ENCODE measurements at places on chromosomes 7 and 10. TPM values are rescaled to one million over a fixed set of nuclear protein-coding genes. Genes with fewer than 3 reads are reported as not detected.

DNA sequence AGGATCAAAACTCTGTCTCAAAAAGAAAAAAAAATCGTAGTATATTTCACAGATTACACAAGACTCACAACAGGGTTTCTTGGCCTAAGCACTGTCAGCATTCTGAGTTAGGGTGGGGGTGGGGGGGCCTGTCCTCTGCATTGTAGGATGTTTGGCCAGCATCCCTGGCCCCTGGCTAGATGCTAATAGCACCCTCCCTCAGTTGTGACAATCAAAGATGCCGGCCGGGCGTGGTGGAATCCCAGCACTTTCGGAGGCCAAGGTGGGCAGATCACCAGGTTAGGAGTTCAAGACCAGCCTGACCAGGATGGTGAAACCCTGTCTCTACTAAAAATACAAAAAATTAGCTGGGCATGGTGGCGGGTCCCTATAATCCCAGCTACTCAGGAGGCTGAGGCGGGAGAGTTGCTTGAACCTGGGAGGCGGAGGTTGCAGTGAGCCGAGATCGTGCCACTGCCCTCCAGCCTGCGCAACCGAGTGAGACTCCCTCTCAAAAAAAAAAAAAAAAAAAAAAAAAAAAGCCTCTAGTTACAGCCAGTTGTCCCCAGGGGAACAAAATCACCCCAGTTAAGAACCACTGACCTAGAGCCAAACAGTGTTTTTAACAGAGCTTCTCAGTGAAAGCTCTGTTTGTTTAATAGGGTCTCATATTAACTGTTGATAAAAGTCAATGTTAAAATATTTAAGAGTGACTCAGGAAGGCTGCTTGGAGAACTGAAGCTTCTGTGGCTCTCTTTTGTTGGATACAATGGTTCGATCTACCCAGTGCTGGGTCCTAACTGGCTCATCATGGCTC lies 161.0 kb upstream of the FAM171A1 start:
- DNase-seq, result no peak

GRCh38 chr10:65753532-65753931 lies 1172.3 kb upstream of the LRRTM3 start:
- no peak for DNase-seq

GRCh38 chr7:92621561-92622023 lies 31.4 kb upstream of the FAM133B start:
- DNase-seq, result no peak

Gene CCL24
- not detected for total RNA-seq

Gene CYP26A1
- not detected for total RNA-seq

- no peak for DNase-seq
Measured at GRCh38 chr10:131869344-131869743, 31.5 kb upstream of the PPP2R2D start.

Gene ZNF365
- 2.9 TPM for total RNA-seq

DNA sequence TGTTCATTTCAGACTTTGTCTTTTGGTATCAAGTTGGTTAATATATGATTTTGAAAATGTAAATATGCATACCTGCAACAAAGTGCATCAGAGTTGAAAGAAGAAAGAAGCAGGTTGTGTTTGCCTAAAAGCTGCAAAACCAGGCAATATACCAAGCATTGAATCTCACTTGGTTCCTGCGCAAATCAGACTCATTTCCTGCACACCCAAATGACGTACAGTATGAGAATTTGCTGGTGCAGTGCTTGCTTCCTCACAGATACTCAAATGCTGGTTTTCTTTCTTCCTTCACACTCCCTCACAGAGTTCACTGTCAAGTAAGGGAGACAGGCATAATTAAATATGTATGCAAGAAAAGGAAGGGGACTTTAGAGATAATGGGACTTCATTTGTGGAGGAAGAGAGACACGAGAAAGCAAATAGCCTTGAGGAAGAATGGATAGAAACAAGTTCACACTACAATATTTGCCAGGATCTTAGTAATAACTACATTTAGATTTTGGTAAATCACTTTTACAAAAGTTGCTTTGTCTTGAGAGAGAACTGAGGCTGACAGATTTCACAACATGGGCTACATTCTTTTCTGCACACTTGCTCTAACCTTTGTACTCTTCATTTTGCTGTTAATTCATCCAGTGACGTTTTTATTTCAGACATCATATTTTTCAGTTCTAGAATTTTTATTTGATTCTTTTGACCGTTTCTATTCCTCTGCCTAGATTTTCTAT lies 56.9 kb upstream of the AOAH start:
- DNase-seq, result no peak
